GM12864 (cell line): ENCODE measurements at places on chromosomes 12 and 14.

GRCh38 chr14:90580377-90581335, 183.8 kb downstream of the CALM1 start:
- DNase-seq: no peak

GRCh38 chr14:81276073-81277069, 55.6 kb upstream of the GTF2A1 start:
- DNase-seq: no peak

GRCh38 chr12:2944401-2945047, 14.7 kb upstream of the TEAD4 start:
- DNase-seq: no peak

DNA sequence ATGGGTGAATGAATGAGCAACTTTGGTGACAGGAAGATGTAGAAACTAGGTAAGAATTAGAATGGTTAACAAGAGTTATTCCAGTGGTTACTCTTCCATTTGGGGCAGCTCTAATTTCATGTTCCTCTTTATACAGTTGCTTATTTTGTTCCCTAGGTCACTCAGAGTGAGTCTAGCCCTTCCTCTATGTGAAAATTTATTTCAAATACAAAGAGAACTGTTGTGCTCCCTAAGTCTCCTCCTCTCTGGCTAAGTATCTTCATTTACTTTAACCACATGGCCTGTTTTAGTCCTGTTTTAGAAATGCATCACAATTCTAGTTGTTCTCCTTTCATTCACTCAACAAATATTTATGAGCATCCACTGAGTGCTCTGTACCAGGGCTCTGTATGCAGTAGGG, 51.1 kb upstream of the HIF1A start:
- DNase-seq: no peak

- no peak for DNase-seq
Observed at GRCh38 chr14:104723651-104724406, at the start of gene ADSS1. TSS of gene ADSS1 (plus strand) at chr14:104724229. CDS start at chr14:104724271, 42 bp downstream.

DNA sequence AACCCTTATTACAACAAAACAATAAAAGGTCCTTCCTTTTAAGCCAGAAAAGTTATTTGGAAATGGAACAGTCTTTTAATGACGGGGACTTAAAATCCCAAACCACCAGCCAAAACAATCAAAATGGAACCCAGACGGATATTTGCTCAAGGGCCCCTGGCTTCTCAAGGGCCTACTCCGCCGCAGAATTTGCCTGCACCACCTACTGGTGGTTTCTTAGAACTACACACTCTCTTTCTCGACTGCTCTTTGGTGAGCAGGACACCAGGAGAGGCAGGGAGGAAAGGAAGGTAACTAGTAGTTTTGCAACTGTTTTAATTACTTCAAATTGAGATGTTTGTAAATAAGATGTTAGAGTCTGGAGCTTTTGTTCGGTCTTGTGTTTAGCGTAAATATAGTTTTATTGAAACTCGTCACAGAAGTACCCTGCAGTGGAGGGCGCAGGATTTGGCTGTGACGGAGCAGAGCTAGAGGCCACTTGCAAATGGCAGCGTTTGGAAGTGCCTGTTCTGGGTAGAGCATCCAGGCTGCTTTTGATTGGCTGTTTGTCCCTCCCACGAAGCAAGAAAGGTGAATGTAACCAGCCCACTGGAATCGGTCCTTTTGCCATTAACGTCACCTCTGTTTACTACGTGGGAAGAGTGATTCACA, 238.5 kb downstream of the CACNA1C start:
- DNase-seq: peak; percentile 35

- DNase-seq: no peak
Observed at GRCh38 chr14:23062002-23062401, 4.7 kb upstream of the CDH24 start.

DNA sequence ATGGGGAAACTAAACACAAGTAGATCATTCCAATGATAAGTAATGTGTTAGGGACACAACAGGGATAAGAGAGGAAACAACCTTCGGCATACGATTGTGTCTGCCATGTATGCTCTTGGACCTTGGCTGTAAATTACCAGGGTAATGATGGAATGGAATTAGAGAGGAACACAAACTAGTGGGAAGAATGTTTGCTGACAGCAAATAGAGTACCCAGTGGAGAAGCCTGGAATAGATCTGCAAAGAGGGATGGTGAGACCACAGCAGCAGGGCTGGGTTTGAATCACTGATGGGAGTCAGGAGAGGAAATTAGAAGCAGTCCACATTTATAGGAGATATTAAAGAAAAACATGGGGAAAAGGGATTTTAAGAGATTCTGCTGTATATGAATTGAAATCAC, 172.8 kb downstream of the LRIG3 start:
- DNase-seq: no peak

GRCh38 chr14:68749487-68750475, 43.1 kb downstream of the ZFP36L1 start:
- DNase-seq: no peak

DNA sequence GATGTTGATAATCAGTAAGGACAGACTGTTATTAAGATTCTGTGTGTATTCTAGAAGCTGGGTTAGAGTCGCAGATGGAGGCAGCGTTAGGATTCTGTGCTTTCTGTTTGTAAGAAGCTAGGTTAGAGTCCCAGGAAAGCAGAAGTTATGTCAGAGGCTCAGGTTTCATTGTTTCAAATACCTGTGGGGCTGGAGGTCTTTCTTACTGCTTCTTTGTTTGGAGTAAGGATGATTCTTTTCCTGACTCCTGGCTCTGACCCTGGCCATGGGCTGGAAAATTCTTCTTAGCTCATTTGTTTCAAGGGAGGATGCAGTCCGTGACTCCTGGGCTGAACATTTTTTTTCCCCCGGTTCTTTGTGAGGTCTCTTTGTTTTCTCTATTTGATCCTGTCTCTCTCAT, 5.2 kb downstream of the MUCL1 start:
- DNase-seq: no peak

- no peak for DNase-seq
Observed at GRCh38 chr14:76264384-76264783, 111.6 kb upstream of the ESRRB start.

GRCh38 chr12:116159175-116159574, 118.3 kb downstream of the MED13L start:
- DNase-seq: no peak
